ENCODE measurements at places on chromosomes 7 and 10.

GRCh38 chr7:92949748-92950147 is 113.4 kb upstream of the CDK6 start:
- DNase-seq = no peak

- no peak for DNase-seq
Measured at GRCh38 chr7:84664626-84665025, 470.0 kb upstream of the SEMA3A start.

DNA sequence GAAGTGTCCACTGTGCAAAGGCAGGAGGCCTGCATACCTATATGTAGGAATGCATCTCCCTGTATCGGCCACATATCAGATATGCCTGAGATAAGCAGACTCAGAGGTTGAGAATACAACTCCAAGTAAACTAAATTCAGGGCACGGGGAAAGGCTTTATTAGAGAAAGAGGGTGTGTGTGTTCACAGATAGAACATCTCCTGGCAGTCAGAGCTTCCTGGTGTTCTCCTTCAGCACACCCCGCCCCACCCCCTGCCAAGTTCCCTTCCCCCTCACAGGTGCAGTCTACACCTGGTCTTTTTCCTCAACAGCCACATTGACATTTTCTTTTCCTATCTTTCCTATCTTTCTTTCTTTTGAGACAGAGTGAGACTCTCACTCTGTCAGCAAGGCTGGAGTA is 17.1 kb downstream of the GBX1 start:
- DNase-seq = no peak

GRCh38 chr10:48716416-48716815 is 31.7 kb downstream of the WDFY4 start:
- DNase-seq = no peak

Data from hematopoietic multipotent progenitor cell treated with erythropoietin and hydrocortisone succinate and interleukin-3 and kit ligand, for 8 days (in vitro differentiated cells).